ENCODE measurements at places on chromosomes 13 and 19.

GRCh38 chr13:44165221-44165888 is 208.3 kb upstream of the SERP2 start:
- DNase-seq: no peak

GRCh38 chr19:10838377-10838776 is 2.4 kb upstream of the TMED1 start:
- DNase-seq: no peak

DNA sequence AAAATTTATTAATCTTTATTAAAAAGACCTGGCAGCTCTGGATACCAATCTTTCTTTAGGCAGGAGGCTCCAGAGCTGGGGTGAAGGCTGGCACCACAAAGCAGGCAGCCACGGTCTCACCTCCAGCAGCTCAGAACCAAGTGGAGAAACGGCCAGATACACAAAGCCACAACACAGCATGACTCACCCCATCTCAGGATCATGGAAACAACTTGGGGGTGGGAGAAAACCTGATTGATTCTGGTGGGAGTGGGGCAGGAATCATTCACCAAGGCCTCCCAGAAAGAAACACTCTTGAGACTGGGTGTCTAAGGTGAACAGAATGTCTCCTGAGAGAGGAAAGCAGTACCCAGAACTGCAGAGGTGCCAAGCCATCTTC is 64.2 kb downstream of the CRYL1 start:
- no peak for DNase-seq

DNA sequence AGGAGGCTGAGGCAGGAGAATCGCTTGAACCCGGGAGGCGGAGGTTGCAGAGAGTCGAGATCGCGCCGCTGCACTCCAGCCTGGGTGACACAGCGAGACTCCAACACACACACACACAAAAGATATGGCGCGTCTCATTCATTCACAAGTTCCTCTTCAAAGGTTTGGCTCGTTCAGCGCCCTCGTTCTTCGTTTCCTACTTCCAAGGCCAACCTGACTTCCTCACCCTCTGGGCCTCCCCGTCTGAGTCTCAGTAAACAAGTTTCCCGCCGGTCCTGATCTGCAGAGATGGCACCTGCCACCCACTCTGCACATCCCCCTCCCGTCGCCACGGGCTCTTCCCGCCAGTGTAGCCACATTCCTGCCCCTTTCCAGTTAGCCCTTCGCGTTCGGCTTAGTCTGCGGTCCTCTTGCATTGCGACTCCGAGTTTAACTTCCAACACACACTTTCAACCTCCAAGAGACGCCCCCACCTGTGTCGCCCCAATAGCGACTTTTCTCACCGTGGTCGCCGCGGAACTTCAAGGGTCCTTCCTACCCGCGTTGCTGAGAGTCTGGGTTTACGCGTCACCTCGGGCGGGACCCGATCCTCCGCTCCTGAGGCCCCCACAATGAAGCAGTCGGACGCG is 1.3 kb upstream of the BSG start:
- peak; percentile 20 for DNase-seq

- no peak for DNase-seq
These were observed 17.8 kb upstream of the ADGRE5 start for GRCh38 chr19:14363183-14364097.

GRCh38 chr19:16726916-16727315 is 7.3 kb downstream of the NWD1 start:
- no peak for DNase-seq

DNA sequence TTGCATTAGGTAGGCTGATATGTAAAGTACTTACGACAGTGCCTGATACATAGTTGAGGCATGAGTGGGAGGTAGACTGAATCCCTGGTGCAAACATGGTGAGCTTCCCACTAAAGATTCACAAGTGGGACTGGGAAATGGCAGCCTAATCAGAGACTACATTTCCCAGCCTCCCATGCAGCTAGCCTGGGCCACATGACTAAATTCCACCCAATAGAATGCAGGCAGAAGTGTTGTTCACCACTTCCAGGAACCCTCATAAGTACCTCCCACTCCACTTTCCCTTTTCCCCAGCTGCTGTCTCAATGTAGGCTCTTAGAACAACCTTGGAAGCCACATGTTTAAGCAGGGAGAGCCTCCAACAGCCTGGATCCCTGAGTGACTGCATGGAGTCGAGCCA is 104.9 kb downstream of the CACNA1A start:
- DNase-seq: no peak

DNA sequence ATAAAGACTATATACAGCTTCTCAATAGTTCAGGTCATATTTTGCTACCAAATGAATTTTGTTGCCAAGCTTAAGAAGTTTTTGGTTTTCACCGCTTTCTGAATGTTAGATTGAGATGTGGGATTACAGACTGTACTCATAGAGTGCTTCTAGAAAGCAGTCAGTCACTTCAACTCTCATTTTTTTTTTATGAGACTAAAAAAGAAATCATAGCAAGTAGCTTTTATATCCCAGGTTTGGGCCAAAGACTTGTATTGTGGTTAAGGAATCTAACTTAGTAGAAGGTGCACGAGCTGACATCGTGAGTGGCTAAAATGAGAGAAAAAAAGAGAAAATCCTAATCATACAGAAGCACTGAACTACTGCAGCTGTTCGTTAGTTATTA is 2.2 kb upstream of the USPL1 start:
- DNase-seq: no peak

DNA sequence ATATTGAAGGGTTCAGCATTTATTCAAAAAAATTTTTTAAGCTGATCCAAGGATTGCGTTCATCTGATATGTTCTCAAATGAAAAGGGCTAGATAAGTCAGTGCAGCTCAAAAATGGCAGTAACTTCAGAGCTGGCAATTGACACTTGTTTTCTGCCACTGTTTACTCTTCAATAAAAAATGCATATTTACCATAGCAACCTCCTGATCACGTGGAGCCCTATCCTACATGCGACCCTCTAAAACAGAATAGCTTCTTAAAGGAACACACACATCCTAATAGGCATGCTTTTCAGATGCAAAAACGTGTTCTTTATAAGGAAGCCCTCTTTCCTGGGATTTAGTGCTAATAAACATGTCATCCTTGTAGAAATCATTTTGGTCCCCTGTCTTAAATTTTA is 150.2 kb downstream of the ZNF536 start:
- DNase-seq: no peak

DNA sequence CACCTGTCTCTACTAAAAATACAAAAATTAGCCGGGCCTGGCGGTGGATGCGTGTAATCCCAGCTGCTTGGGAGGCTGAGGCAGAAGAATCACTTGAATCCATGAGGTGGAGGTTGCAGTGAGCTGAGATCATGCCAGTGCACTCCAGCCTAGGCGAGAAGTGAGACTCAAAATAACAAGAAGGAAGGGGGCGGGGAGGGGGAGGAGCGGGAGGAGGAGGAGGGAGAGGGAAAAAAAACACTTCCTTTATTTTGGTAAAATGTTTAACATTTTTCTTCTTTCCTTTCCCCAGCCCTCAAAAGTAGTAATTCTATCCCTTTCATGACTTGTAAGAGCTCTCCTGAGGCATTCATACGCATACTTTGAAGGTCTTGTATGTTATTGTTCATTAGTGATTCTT is 44.3 kb downstream of the SPRY2 start:
- no peak for DNase-seq

- DNase-seq: no peak
These were observed 25.6 kb downstream of the F2RL3 start for GRCh38 chr19:16914421-16914820.

DNA sequence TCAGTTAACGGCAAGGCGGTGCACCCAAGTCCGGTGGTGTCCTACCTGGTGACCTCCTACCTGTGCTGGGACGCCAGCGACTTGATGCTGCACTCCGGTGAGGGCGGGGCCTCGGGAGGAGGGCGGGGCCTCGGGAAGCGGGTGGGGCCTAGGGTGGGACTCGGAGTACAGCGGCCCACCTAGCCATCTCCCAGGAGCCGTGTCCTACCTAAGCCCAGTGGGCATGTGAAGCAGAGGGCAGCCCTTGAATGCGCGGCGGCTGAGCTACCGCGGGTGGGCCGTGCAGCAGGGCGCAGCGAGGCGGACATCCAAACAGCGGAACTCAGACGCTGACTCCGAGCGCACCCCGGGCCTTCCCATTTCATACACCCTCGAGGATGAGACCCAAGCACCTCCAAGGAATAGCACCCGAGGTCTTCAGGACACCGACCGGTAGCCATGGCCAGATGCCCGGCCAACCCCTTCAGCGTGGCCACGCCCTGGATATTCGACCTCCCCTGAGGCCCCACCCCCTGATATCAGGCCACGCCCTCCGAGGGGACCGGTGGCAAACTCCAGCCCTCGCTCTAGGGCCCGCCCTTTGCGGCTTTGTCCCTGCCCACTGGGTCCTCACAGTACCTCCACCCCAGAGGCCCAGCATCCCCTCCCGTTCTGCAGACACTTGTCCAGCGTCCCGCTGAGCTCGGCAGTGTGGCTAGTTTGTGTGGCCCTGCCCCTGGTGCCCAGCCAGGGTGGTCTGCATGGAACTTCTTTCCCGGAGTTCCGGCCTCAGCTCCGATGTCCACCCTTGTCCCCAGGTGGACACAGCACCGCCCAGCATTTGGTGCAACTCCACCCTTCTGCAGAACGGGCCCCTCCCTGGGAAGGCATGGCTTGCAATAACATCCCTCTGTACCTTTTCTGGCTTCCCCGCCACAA is 5.4 kb downstream of the KLK1 start:
- no peak for DNase-seq

GRCh38 chr19:49790866-49791265 is 22.2 kb downstream of the FUZ start:
- DNase-seq: no peak

GRCh38 chr13:99985241-99985874 is 3.8 kb downstream of the ZIC2 start:
- DNase-seq: no peak

GRCh38 chr19:571566-571974 is 826 bp upstream of the BSG start:
- DNase-seq: no peak

DNA sequence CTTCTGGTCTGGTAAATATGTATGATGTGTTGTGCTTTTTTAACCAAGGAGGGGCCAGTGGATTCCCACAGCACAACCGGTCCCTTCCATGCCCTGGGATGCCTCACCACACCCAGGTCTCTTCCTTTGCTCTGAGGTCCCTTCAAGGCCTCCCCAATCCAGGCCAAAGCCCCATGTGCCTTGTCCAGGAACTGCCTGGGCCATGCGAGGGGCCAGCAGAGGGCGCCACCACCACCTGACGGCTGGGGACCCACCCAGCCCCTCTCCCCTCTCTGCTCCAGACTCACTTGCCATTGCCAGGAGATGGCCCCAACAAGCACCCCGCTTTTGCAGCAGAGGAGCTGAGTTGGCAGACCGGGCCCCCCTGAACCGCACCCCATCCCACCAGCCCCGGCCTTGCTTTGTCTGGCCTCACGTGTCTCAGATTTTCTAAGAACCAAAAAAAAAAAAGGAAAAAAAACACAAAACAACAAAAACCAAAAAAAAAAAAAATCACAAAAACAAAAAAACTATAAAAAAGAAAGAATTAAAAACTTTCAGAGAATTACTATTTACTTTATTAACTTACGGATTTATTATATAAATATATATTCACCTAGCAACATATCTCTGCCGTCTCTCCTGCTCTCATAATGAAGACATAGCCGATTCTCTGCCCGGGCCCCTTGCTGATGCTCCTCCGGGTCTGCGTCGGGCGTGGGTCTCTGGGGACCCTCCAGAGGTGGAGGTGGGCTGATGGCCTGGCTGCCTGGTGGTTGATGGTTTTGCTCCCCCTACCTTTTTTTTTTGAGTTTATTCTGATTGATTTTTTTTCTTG is 14.4 kb downstream of the CAPN12 start:
- DNase-seq: peak; percentile 51

- DNase-seq: no peak
These were observed 494.3 kb downstream of the COG6 start for GRCh38 chr13:40149611-40150274.

GRCh38 chr13:27442071-27442647 is 8.2 kb downstream of the MTIF3 start:
- no peak for DNase-seq

- DNase-seq: no peak
These were observed 1691.5 kb upstream of the SLC10A2 start for GRCh38 chr13:104757712-104758111.

DNA sequence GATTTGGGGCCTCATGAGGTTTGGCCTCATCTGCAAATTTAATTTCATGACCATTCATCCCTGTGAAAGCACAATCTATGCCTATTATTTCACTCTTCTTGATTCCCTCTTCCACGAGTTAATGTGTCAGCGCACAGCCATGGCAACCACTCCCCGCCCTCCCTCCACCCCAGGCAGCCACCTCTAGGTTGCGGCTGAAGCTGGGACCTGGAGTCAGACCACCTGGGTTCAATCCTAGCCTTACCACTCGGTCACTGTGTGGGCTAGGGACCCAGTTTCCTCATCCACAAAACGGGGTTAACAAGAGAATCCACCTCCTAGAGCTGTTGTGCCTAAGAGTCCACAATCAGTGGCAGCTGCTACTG is 9.8 kb downstream of the CHST8 start:
- no peak for DNase-seq

GRCh38 chr19:11239377-11240000 is at the start of gene ANGPTL8:
Gene ANGPTL8 (plus strand): TSS chr19:11239619. CDS start chr19:11239638, 19 bp downstream.
- no peak for DNase-seq

GRCh38 chr13:76222511-76222910 is 586.4 kb downstream of the LMO7 start:
- no peak for DNase-seq

DNA sequence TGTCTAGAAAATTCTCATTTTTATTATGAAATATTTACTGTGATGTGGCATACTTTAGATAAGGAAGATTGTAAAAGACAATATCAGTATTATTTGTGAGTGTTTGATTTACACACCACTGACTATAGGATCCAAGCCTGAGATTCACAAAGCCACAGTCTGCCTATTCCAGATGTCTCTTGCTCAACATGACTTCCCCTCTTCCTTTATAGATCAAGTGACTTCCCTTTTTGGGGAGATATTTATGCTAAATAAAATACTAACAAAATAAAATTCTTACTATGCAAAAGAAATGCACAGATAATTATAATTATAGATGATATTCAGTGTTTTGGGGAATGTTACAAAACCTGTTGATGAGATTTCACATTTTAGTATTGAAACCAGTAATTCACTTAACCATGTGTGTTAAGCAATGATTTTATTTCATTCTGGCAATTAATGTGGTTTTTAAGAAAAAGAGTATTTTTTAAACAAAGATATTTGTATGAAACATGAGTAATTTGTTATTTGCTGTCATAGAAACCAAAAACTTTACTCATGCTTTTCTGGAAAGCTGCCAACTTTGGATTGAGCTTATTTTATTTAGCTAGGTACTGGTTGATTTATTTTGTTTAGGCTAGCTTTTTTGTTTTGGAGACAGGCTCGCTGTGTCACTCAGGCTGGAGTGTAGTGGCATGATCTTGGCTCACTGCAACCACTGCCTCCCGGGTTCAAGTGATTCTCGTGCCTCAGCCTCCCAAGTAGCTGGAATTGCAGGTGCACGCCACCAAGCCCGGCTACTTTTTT is 13.7 kb upstream of the GPR183 start:
- no peak for DNase-seq

GRCh38 chr19:38736036-38736412 is 8.2 kb downstream of the CAPN12 start:
- DNase-seq: peak; percentile 44

GRCh38 chr13:38686577-38687245 is at the start of gene FREM2:
Gene FREM2 (plus strand): TSS chr13:38687077. CDS start chr13:38687345, 268 bp downstream.
- no peak for DNase-seq

GRCh38 chr13:101211261-101211660 is 205.0 kb downstream of the NALCN start:
- DNase-seq: no peak

All from activated CD8-positive, alpha-beta memory T cell treated with anti-CD3 and anti-CD28 coated beads for 4 hours (primary cell).